Vagina (tissue), 2 donors: ENCODE measurements at places on chromosomes 6 and 20. TPM values are rescaled to one million over a fixed set of nuclear protein-coding genes. Genes with fewer than 3 reads are reported as not detected.

GRCh38 chr6:123629258-123629941 is 7.3 kb downstream of the TRDN start:
- no peak for DNase-seq

MEI4 gene
- total RNA-seq: not detected

- DNase-seq: no peak
These were observed 35.2 kb upstream of the MDFI start for GRCh38 chr6:41602864-41603608.

LHFPL5 gene
- not detected for total RNA-seq

PPP1R14C gene
- total RNA-seq: 23.8 TPM

GRCh38 chr20:8509809-8510208 is 377.7 kb downstream of the PLCB1 start:
- no peak for DNase-seq

DNA sequence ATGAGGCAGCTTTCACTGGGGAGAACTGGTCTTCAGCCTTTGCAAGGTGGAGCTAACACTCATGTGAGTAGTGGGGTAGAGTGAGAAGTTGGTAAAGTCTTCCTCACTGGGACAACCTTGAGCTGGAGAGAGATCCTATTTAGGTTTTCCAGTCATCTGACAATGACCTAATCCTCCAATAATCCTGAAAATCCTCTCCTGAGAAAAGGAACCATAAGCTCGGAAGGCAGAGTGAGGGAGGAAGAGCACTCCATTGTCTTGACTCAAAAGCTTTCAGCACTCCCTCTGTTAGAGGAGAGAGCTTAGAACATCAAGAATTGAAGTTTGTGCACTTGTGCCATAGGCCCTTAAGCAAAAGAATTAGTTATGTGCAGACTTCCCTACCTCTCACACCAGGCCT is 77.8 kb downstream of the TRAM2 start:
- no peak for DNase-seq

DNA sequence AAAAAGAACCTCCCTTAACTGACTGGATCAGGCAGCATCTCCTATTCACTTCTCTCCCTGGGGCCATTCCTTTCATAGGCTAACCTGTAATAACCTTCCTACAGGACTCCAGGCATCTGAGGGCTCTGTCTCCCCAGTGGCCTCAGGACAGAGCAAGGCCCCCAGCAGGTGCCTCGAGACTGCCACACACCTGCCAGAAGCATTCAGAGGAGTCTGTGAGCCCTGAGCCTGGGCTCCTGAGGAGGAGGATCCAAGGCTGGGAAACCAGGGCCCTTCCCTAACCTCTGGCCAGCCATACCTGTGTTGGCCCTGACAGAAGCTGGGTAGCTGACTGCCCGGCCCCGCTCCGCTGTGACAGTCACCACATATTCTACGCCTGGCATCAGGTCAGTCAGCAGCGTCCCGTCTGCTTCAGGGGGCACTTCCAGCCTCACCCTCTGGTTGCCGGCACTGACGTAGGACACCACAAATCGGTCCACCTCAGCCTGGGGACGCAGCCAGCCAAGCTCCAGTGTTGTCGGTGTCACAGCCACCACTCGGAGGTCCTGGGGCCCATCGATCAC is 20.6 kb downstream of the TNXB start:
- DNase-seq: no peak

GRCh38 chr6:12602342-12602741 is 114.2 kb upstream of the PHACTR1 start:
- DNase-seq: no peak
